ENCODE measurements at places on chromosomes 12 and 14.

- DNase-seq = no peak
These were observed 514.6 kb upstream of the FBXO33 start for GRCh38 chr14:39946807-39947206.

DNA sequence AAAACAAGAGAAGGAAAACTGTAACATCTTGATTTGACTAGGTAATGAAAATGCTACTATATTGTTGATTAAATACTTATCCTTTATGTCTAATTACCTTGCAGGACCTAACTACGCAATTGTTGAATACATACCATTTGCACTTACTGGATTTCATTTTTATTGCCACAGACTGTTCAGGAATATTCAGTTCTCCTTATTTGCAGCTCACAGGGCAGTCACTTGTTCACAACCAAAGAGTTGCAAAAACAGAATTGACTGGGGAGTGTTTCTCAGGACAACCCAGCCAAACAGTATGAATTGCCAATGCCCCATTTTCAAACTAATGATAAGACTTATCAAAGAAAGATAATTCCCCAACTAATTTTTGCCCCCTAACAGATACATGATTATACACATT is 49.4 kb downstream of the CIT start:
- no peak for DNase-seq

DNA sequence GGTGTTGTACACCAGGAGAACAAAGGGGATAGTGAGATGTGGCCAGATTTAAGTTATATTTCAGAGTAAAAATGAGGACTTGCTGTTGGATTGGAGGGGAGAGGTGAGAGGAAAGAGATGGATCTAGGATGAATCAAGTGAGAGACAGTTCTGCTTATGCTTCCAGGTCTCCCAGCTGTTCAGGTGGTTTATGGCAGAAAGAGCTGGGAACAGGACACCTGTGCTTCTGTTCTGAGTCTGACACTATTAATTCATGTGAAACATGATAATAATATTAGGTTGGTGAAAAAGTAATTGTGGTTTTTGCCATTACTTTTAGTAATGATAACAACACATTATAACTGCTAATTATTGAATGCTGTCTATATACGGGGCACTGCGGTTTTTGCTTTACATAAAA is 55.7 kb downstream of the SLC15A5 start:
- DNase-seq = no peak

DNA sequence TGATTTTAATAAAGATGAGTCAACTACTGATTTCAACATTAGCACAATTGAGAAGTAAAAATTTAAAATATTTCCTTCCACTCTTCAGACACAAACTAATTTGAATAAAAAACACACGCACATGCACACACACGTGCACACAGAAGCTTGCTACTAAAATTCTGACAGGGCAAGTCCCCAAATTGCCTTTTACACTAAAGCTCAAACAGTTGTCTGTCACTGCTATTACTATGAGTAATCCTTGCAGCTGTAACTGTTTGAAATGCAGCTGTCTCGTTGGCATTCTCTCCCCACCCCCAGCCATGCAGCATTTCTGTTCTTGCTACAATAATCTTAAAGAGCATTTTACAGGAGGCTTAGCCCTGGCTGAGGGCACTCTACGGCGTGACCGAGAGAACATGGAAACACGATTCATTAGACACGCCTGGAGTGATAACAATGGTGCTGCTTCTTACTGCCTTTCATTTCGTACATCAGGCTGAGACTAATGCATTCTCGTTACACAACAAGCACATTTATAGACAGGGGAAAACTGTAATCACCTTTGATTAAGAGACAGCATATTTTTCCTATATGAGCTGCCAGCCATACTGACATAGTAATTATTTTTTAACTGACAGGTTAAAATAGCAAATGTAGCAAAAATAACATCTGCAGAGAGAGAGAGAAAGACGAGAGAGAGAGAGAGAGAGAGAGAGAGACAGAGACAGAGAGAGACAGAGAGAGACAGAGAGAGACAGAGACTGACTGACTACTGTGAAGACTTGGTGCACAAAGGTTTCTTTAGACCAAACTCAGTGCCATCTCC is 153.8 kb downstream of the MED13L start:
- peak; percentile 50 for DNase-seq

DNA sequence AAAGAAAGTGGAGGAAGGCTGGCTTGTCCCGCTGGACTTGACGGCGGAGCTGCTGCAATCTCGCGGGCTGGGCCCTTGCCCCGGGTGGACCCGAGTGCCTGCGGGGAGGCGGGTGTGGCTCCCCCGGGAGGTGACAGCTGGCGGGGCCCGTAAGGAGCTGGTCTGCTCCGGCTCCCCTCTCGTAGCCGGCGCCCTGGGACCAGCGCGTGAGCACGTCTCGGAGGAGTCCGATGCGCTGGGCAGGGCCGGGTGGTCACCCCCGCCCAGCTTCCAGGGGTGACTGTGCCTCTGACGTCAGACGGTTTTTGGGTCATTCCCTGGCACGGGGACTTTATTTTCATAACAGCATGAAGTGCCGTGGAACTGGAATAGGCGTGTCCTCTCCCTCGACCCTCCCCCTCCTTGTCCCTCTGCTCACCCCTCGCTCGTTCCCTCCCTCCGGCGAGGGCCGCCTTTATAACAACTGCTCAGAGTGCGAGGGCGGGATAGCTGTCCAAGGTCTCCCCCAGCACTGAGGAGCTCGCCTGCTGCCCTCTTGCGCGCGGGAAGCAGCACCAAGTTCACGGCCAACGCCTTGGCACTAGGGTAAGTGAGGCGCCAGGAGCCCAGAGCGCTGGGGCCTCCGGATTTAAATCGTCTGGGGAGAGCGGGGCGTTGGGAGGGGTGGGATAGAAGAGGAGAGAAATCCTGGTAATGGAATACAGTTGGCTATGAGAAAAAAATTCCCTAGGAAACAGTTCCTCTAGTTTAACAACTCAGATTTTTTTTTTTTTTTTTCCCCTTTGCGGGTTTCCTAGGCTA is at the start of gene GPRC5A:
Gene GPRC5A (plus strand): TSS at position 483 of the 801 bp plus-strand sequence. CDS start 16,688 bp downstream, outside the sequence.
- peak; percentile 30 for DNase-seq

GRCh38 chr14:29061702-29062101 is 295.1 kb downstream of the FOXG1 start:
- DNase-seq = no peak

- DNase-seq = no peak
These were observed 60.0 kb upstream of the CCDC91 start for GRCh38 chr12:28130234-28130624.

GRCh38 chr14:54420478-54421142 is 20.6 kb downstream of the CNIH1 start:
- no peak for DNase-seq

- DNase-seq = no peak
These were observed 272 bp downstream of the TBX3 start for GRCh38 chr12:114683709-114684097.

DNA sequence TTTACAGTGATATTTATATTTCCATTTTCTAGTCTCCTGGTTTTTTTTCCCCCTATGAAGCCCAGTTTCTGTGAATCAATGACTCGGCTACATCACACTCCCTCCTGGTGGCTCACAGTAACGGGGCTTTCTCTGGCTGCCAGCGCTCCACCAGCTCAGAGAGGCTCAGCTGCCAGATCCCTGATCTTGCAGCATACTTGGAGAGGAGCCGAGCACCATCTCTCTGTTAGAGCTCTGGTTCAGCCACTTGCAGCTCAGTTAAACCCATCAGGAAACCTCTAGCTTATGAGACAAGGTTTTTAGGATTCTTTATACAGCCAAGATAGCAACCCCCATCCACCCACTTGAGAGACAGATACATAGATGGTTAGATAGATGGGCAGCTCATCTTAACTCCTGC is 74.6 kb downstream of the CIT start:
- no peak for DNase-seq

DNA sequence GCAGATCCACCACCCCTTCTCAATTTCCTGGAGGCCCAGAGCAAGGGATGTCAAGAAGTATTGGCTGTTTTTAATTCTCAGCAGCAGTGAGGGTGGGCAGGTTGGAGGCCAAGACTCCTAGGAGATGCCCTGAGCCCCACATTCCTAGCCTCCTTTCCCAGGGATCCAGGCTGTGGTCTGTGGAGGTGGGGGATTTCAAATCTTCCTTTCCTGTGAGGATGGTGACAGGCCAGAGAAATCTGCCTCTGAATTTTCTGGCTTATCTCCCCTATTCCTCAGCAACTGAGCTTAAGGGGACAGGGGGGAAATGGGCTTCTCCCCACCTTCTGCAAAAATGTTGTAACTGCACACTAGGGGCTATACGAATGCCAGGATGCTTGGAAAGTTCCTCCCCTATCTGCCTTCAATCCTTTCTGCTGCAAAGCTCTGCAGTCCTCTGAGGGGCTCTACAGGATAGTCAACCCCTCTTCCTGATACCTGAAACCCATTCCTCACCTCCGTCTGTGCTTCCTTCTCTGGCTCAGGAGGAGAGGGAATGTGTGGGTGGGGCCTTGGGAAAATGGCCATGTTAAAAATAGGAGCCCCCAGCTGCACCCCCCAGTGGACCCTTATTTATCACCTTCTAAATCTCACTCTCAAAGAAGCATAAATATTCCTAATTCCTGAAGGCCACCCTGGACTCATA is 6.6 kb downstream of the GPR84 start:
- DNase-seq = no peak

- DNase-seq = no peak
These were observed 176.7 kb downstream of the PAH start for GRCh38 chr12:102740141-102740955.

DNA sequence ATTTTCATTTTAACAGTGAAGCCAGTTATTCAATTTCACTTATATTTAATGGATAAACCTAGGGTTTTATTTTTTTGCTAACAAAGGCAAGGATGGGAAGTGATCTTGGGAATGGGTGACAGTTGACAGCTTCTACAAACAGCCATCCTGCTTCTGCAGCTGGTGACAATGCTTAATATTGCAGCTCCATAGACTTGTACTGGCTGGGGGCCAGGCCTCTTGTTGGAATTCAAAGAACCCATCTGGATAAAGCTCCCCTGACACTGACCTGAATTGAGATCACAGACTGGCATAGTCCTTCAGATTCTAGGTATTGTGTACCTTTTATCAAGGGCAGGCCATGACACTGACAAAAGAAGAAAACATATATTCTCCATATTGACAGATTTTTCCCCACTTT is 664.6 kb upstream of the FOXG1 start:
- DNase-seq = no peak

- DNase-seq = no peak
These were observed 27.1 kb downstream of the DIO3 start for GRCh38 chr14:101588286-101588975.

- no peak for DNase-seq
These were observed 210.7 kb upstream of the PWP1 start for GRCh38 chr12:107474639-107475539.

GRCh38 chr12:51661199-51661598 is 70.2 kb downstream of the SCN8A start:
- DNase-seq = no peak

- DNase-seq = no peak
These were observed 21.8 kb downstream of the PLXNC1 start for GRCh38 chr12:94169966-94170689.

DNA sequence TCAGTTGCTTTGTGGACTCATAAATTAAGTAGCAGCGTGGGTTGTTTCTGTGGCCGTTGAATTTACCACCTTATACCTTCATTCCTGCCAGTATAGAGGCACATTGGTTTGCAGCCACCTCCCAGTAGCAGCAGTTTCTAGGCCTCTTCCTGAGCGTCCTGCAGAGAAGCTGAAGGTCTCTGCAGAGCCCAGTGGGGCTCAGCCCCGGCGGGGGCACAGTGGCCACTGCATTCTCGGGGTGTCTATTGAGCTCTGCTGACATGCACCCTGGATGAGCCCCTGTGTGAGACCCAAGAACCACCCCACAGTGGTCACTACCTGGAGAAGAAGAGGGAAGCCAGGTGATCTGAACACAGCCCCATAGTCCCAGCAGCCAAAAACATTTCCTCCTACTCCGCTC is 57.7 kb upstream of the DYNC1H1 start:
- DNase-seq = no peak

GRCh38 chr12:96143392-96143791 is 50.8 kb upstream of the ELK3 start:
- no peak for DNase-seq

DNA sequence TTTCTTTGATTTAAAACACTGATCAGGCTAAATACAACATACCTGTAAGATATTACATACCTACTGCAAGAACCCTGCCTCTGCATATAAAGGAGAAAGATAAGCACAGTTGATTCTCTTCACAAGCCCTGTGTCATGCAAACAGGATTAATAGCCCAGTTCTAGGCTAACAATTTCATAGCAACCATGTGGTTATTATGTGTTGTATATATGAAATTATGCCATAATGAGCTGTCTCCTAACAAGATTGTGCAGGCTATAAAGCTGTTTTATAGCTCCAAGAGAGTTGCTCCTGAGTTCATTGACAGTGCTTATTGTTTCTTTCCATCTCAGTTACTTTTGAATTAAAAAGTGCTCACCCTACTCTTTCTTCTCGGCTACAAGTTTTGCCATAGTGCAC is 609.3 kb downstream of the DIO2 start:
- no peak for DNase-seq

DNA sequence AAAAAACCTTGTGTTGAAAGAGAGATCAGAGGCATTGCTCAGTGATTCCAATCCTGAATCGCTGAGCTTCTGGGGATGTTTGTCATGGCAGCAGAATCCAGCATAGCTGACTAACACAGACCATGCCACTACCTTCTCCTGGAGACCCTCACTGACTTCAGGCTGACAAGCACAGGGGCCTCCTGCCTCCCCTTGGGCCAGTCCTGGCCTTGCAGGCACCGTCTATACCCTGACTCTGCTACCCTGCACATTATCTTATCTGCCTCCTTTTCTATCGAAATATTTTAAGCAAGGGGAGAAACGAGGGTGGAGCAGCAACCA is 139.8 kb downstream of the KIF26A start:
- DNase-seq = no peak

GRCh38 chr14:22482085-22482694 is 106.8 kb downstream of the DAD1 start:
- no peak for DNase-seq

DNA sequence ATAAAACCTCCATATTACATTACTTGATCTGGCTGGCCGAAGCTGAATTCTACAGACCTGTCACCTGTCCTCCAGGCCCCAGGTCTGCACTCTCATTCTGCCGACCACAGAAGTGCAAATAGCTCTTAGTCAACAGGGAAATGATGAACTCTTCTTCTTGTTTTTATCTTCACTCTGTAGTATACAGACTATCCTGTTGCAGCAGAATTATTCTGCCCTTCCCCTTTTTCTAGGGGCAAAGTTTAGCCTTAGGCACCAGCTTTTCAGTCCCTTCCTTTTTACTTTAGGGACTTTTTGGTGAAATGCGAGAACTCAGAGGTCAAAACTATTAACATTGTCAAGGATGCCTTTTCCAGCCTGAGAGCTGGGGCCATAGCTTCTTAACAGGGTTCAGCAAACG is 229.6 kb upstream of the EGLN3 start:
- DNase-seq = no peak

- DNase-seq = no peak
These were observed 80.2 kb downstream of the SLC4A8 start for GRCh38 chr12:51504851-51505250.

DNA sequence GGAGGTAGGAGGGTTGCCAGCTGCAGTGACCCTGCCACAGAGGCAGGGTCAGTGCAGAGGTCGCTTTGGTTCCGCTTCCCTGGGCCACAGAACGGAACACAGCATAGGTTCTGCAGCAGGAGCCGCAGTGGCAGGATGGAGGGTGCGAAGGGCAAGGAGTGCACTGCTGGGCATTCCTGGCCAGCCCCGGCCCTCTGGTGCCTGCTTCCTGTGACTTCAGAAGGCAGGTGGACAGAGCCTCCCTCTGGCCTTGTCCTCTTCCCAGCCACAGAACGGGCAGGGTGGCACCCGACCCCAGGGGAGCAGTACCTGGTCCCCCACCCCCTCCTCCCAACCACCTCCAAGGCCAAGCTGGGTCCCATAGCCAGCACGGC is 37.7 kb downstream of the SLC8B1 start:
- no peak for DNase-seq

- DNase-seq = no peak
These were observed 16.2 kb downstream of the SPIC start for GRCh38 chr12:101491329-101491728.

Measured in stimulated activated CD4-positive, alpha-beta T cell treated with anti-CD3 and anti-CD28 coated beads, Interleukin-1b, Interleukin-23, amount 100 ng/mL, for 48 hours (primary cell).